ENCODE measurements at places on chromosomes 7 and 10. TPM values are rescaled to one million over a fixed set of nuclear protein-coding genes. Genes with fewer than 3 reads are reported as not detected.

AMZ1 gene
- total RNA-seq: 1.1 TPM

TMEM140 gene
- total RNA-seq: 85.1 TPM

COL26A1 gene
- total RNA-seq: not detected

PTPN20 gene
- 0.24 TPM for total RNA-seq

ADRB1 gene
- 7.9 TPM for total RNA-seq

MBL2 gene
- total RNA-seq: not detected

PHKG1 gene
- total RNA-seq: 0.96 TPM

FBXO24 gene
- not detected for total RNA-seq

NKX1-2 gene
- not detected for total RNA-seq

IGF2BP3 gene
- total RNA-seq: 0.32 TPM

DOCK1 gene
- total RNA-seq: 82.3 TPM

CLCN1 gene
- not detected for total RNA-seq

ANKRD61 gene
- total RNA-seq: not detected

ZEB1 gene
- total RNA-seq: 56.6 TPM

FRMPD2 gene
- total RNA-seq: not detected

KIF11 gene
- total RNA-seq: 2.2 TPM

POR gene
- 243 TPM for total RNA-seq

TAS2R4 gene
- total RNA-seq: 2.4 TPM

WAPL gene
- total RNA-seq: 61.5 TPM

HHEX gene
- total RNA-seq: 1.7 TPM

KCND2 gene
- total RNA-seq: 0.96 TPM

EBF3 gene
- total RNA-seq: 18.3 TPM

All from omental fat pad (tissue), 4 donors.